ENCODE measurements at places on chromosomes 5 and 9. TPM values are rescaled to one million over a fixed set of nuclear protein-coding genes. Genes with fewer than 3 reads are reported as not detected.

FGFR4 gene
- total RNA-seq, result 20.1 TPM

TNC gene
- 85.3 TPM for total RNA-seq

FABP6 gene
- not detected for total RNA-seq

PTPN3 gene
- total RNA-seq, result under 0.01 TPM

ABITRAM gene
- 6.5 TPM for total RNA-seq

Data from smooth muscle cell of trachea (primary cell).